ENCODE measurements at places on chromosomes 2 and 18. TPM values are rescaled to one million over a fixed set of nuclear protein-coding genes. Genes with fewer than 3 reads are reported as not detected.

DNA sequence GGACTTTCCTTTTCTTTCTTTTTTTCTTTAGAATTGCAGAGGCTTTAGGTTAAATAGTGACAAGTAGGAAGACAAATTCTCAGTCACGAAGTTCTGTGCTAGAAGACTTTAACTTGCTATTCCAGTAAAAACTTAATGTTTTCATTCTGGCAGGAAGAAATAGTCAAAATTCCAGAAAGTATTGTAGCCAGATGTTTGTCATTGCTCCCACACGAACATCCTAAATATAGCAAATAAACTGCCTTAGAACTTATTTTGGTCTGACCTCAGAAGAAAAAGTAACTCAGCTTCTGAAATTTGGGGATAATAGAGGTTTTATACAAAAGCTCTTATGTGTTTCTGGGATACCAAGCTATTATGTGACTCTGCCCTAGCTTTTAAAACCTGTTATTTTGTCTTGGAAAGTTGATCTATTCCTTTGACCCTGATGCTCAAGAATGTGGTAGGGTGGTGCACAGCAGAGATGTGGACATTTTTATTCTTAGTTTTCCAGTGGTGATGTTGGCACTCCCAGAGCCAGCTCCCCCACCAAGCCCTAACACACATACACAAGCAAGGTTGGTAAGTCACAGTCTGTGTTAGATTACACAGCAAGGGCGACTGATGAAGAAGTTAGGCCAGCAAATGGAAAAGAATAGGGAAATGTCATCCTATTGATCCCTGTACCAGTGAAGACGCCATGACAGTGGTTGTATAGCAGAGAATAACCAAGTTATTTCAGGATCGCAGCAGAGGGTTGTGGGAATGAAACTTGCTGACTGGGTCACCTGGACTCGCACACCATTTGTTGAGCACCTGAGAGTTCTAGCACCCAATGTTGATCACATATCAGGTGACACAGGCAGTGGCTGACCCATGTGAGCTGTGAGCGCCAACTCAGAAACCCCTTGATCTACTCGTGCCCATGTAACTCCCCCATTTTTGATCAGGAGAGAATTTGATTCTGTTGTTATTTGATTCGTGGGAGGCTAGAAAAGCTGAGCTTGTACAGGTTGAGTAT lies 23.7 kb downstream of the FARP2 start:
- H3K36me3 ChIP-seq, result peaks cover 24% of the 10 kb centered on the region
- H3K4me1 ChIP-seq, result peaks cover 1% of the 10 kb centered on the region
- no peak for DNase-seq

Gene CHST9
- not detected for total RNA-seq

Gene PIEZO2
- not detected for total RNA-seq

DNA sequence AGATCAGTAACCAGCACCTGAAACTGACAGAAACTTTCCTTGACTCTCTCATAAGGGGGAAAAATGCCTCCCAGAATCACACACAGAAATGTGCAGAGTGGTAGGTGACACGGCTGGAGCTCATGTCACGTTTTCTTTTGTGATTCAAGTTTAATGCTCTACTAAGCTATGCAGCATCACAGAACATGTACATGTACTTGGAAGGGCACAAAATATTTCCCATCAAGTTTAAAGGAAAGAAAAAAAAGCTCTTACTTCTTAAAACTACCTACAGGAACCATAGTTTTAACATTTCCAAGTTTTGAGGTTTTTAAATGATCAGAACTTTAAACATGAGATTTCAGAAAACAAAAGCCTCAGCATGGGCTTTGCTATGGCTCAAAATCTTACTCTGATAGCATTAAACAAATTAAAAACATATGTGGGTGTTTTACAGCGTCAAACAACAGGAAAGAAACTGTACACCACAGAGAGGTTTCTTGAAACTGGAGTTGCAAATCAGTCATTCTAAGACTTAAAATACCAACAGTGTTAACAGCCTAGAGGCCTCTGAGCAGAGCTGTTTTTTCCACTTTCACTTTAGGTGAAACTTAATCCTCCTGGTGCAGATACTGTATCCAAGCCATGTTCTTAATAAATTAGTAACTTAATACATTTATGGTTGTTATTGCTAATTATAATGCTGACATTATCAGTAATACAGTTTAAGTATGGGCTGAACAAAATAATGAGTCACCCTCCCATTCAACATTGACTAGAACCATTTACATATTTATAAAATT lies 30.1 kb downstream of the MBP start:
- no peak for DNase-seq
- peaks cover 94% of the 10 kb centered on the region for H3K4me1 ChIP-seq
- H3K4me3 ChIP-seq, result peak overlapping the region; percentile 66
- peak overlapping the region; percentile 97 for H3K27ac ChIP-seq
- peaks cover 79% of the 10 kb centered on the region for H3K36me3 ChIP-seq

Gene RNF181
- 90.9 TPM for total RNA-seq

- no peaks in the 10 kb centered on the region for H3K36me3 ChIP-seq
- DNase-seq, result no peak
These were observed 447.9 kb downstream of the DSEL start for GRCh38 chr18:67068608-67069007.

Gene DSC1
- 0.93 TPM for total RNA-seq

Gene HOXD8
- total RNA-seq, result not detected

Gene PARD3B
- total RNA-seq, result 1.1 TPM

All from activated naive CD8-positive, alpha-beta T cell treated with anti-CD3 and anti-CD28 coated beads for 36 hours (primary cell).